Right ventricle myocardium superior (tissue), 1 donor: ENCODE measurements at places on chromosomes 4 and X.

DNA sequence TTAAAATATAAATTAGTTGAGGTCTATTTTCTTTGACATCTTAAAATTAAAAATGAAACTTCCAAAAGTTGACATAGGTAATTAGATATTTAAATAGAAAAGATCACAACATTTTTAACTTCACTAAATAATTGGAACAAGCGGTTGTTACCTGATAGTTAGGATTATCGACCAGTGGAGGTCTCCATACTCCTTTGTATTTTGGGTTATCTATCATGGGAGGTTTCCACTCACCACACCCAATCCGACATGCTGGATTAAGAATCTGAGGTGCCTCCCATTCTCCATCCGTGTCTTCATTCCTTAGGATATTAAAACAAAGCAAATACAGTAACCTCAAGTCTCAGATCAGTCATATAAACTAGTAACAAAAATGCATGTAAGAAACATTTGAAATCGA, 22.2 kb downstream of the SCOC start:
- no peak for DNase-seq

- no peak for DNase-seq
These were observed 71.8 kb upstream of the GPR34 start for GRCh38 chrX:41616935-41617334.

DNA sequence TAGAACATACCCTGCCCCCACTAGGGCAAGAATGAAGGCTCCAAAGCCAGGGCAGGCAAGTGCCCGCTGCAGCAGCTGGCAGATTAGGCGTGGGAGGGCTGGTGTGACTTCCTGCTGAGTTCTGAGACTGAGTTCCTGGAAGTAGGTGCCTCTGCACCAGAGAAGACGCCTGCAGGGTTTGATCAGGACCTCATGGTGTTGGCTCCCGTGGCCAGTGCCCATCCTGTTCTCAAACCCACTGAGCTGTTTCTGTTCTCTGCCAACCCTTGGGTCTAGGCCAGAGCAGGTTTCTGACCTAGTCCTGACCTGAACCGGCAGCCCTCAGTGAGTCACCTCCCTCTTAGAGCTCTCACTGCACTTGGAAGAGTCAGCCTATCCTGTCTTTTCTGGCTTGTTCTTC, 220.7 kb downstream of the HS6ST2 start:
- no peak for DNase-seq

- no peak for DNase-seq
These were observed 375.4 kb upstream of the PITX2 start for GRCh38 chr4:110998320-110998719.

DNA sequence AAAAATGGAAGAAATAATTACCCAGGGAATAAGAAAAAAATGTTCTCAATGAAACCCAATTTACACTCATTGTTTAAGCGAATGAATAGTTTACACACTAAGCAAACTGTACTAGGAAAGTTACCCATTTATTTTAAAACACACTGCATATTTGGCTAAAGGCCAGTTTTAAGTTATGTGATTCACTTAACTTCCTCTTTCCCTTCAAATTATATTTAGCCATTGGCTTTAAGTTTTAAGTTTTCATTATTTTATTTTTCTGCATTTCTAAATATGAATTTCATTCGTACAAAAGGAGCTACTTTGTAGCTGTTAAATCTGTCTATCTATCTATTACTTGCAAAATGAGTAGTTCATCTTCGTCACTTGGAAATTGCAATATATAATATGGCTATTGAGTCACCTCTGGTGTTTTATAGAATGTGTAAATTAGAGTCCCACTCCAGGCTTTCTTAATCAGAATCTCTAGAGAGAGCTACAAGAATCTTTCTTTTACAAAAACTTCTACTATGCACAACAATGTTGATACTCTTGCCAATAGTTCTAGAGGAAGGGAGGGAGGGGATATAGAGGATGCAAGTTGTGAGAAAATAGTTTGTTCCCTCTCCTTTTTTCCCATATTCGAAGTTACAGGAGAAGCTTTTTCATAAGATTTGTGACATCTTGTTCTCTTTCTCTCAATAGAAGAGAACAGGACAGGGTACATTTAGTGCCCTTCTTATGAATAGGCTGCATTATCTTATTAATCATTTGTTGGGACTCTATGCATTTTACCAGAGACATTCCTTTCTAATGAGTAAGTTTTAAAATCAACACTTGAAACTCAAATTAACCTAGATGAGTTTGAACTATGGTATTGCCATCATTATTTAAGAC, 41.8 kb downstream of the SULT1B1 start:
- no peak for DNase-seq

- no peak for DNase-seq
These were observed 19.9 kb upstream of the TRIM61 start for GRCh38 chr4:164997324-164997723.

- no peak for DNase-seq
These were observed 77.0 kb downstream of the FBXW7 start for GRCh38 chr4:152458801-152459302.

GRCh38 chr4:108249397-108249796, 80.7 kb upstream of the LEF1 start:
- no peak for DNase-seq

- DNase-seq: no peak
These were observed 43.4 kb upstream of the SEC24B start for GRCh38 chr4:109390115-109390768.

- no peak for DNase-seq
These were observed 3.2 kb downstream of the PITX2 start for GRCh38 chr4:110619463-110620247.

DNA sequence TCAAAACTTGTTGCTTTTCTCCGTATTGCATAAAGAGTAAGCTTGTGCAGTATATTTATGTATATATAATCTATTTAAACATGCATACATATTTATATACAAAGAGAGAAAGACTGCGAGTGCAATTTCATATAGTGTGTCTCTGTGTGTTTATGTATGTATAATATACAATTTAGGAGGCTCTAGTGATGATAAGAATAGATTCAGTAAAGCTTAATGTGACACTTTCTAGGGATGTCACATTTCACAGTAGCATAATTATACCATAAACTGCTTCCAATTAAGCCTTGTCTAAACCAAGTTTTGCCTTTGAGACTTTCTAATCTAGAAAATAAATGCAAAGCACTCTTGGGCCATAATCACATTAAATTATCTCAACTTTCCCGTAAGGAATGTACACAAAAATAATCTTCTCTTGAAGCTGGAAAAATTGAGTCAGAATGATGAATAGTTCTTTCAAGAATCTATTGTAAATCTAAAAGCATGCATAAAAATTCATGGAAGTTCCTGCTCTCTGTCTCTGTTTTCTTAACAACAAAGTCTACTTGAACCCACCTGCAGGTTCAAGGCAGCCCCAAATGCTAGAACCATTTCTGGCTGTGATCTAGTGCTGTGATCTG, 114.1 kb upstream of the NPY2R start:
- no peak for DNase-seq

DNA sequence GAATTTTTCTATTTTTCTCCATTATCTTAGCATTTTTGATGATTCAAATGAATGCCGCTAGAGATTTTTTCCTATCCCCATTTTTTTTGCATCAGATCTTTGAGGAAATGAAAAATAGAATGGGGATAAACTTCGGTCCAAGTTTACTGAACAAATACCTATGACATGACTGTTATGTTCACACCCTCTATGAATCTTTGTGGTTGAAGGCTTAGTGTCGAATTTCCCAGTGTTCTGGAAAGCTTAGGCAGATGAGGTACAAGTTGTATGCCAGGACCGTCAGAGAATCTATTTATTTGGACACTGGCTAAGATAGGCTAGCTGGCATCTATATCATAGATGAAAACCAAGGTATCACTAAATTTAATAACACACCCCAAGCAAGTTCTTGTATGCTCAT, 123.4 kb downstream of the SPCS3 start:
- DNase-seq: no peak

- no peak for DNase-seq
These were observed 91.2 kb downstream of the RTL5 start for GRCh38 chrX:72040506-72040905.

- no peak for DNase-seq
These were observed 719.0 kb downstream of the RPA4 start for GRCh38 chrX:97602465-97603258.

DNA sequence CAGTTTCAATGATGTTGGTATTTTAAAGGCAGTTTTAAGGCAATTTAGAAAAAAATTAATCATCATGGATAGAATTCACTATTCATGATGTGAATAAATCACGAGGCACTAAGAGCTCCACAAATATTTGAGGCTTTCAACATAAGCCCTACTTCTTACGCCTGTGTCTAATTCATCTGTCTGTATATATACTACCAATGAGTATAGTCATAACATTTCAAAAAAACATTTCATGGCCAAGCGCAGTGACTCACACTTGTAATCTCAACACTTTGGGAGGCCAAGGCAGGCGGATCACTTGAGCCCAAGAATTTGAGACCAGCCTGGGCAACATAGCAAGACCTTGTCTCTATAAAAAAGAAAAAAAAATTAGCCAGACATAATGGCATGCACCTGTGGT, 56.5 kb downstream of the FBXL5 start:
- no peak for DNase-seq

- no peak for DNase-seq
These were observed 141.8 kb downstream of the TSPAN5 start for GRCh38 chr4:98516441-98517217.

DNA sequence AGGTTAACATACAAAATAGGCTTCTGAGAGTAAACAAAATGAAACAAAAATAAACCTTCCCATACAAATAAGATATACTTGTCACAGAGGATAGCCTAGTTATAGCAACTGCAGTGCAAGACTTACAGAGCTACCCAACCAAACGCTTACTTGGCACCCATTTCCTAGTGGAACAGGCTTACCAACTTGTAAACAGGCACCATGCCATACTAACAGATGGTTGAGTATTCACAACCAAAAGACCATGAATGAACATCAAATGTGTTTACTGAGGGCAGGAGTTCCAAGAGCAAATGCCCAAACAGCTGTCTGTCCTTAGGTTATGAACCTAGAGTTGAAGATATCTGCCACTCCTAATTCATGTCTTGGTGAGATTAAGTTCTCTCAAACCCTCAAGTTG, 2629.2 kb downstream of the PCDH7 start:
- no peak for DNase-seq

GRCh38 chr4:107736037-107736436, 16.0 kb upstream of the PAPSS1 start:
- DNase-seq: no peak

DNA sequence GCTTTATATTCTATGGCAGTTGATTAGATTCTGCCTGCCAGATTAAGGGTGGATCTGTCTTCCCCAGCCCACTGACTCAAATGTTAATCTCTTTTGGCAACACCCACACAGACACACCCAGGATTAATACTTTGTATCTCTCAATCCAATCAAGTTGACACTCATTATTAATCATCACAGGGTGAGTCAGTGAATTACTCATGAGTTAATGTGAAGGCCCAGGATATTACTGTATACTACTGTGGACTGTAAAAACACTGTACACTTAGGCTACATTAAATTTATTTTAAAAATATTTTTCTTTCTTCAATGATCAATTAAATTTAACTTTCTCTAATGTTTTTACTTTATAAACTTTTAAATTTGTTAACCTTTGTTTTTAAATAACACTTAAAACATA, 87.7 kb downstream of the NAP1L3 start:
- no peak for DNase-seq

GRCh38 chrX:119698845-119699244, 5.9 kb upstream of the SEPTIN6 start:
- DNase-seq: no peak

DNA sequence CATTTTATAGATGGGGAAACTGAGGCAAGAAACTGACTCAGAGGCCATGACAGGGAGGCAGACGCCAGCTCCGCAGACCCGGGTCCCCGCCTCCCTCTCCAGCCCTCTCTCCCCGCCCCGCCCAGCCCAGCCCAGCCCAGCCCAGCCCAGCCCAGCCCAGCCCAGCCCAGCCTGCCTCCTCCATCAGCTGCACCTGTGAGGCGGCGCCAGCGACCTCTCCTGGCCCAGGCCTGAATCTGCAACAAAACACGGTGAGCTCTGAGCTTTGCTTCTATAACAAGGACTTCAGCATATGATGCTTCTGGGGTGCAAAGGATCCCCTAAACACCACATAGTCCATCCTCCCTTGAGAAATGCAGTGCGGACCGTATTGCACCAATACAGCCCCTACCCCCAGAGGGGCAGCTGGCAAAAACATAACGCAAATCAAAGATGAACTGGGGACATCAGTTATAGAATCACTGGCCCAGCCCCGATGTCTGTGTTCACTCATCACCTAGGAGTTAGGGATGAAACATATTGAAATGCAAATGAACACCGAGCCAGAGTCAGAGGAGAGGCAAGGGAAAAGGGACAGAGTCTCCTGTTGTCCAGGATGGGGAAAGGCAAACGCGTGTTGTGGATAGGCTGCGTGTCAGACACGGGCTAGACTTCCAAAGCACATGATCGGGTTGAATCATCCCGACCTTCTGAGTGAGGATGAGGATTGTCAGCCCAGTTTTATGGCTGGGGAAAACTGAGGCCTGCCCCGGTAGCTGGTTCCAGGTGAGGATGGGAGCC, 216.1 kb upstream of the PSAPL1 start:
- DNase-seq: no peak

GRCh38 chr4:38482696-38483095, 181.3 kb upstream of the KLF3 start:
- no peak for DNase-seq

DNA sequence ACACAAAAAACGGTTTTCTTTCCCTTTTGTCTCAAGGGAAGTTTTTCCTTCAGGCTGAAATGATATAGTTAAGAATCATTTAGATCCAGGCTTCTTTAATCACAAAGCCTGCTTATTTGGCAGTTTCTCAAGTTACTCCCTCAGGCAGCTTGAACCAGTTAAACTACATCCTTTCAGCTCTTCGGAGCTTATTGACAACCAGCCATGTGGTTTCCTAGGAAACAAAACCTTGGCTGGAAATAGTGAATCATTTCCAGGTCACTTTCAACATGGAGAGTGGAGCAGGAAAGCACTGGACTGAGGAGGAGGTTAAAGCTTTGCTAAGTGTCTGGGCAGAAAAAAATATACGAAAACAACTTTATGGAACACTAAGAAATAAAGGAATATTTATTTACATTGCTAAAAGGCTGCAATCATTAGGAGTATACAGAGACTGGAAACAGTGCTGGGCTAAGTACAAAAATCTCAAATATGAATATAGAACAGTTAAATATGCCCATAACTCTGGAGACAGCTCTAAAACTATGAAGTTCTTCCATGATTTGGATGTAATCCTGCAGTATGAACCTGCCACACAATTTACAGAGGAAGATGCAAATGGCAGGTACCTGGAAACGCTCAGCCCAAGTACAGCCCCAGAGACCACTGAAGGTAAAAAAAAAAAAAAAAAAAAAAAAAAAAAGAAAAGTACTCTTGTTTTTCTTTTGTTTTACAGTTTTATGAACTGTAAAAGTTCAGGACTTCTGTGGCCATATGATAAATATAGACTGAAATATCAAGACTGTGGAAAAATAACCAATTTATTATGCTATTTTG, 23.2 kb upstream of the AASDH start:
- DNase-seq: no peak
